ENCODE measurements at places on chromosomes 6 and 20.

- peak; percentile 39 for DNase-seq
Observed at GRCh38 chr20:14790190-14790589, 452.8 kb upstream of the FLRT3 start.

DNA sequence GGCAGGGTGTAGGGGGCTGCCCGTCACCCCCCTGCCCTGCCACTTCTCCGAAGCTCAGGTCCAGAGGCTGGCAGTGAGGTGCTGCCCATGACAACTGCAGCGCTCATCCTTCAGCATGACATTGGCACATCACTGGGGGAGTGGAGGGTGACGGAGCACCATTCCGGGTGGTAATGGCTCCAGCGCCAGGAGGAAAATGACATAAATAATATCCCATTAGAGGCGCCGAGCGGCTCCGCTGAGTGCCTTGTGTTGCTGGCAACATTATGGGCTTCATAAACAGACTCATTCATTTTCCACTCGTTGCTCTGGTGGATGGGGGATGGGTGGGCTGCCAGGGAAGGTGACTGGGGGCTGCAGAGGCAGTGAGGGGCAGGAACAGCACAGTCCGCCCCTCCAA, 56.9 kb upstream of the CTNNBL1 start:
- no peak for DNase-seq

- peak; percentile 78 for DNase-seq
Observed at GRCh38 chr20:49979030-49979832, 3.5 kb upstream of the SNAI1 start.

DNA sequence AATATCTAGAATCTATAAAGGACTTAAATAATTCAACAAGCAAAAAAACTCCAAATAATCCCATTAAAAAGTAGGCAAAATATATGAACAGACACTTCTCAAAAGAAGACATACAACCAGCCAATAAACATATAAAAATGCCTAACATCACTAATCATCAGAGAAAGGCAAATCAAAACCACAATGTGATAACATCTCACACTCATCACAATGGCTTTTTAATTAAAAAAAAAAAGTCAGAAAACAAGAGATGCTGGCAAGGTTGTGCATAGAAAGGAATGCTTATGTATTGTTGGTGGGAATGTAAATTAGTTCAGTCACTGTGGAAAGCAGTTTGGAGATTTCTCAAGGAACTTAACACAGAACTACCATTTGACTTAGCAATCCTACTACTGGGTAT, 979.6 kb upstream of the MAP3K7 start:
- no peak for DNase-seq

- DNase-seq = no peak
Observed at GRCh38 chr6:32603888-32604287, 14.2 kb upstream of the HLA-DRB1 start.

DNA sequence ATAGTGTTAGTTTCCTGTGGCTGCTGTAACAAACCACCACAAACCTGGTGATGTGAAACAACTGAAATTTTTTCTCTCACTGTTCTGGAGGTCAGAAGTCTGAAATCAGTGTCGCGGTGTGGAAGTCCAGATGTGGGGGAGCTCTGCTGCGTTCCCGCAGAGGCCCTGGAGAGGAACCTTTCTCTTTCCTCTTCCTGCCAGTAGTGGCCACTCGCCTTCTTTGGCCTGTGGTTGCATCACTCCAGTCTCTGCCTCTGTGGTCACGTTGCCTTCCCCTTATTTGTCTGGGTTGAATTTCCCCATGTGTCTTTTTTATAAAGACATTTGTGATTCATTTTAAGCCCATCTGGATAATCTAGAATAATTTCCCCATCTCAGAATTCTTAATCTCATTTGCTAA, 295.5 kb upstream of the FLRT3 start:
- DNase-seq = no peak
